Esophagus squamous epithelium (tissue), 5 donors: ENCODE measurements at places on chromosomes 12 and 14.

DNA sequence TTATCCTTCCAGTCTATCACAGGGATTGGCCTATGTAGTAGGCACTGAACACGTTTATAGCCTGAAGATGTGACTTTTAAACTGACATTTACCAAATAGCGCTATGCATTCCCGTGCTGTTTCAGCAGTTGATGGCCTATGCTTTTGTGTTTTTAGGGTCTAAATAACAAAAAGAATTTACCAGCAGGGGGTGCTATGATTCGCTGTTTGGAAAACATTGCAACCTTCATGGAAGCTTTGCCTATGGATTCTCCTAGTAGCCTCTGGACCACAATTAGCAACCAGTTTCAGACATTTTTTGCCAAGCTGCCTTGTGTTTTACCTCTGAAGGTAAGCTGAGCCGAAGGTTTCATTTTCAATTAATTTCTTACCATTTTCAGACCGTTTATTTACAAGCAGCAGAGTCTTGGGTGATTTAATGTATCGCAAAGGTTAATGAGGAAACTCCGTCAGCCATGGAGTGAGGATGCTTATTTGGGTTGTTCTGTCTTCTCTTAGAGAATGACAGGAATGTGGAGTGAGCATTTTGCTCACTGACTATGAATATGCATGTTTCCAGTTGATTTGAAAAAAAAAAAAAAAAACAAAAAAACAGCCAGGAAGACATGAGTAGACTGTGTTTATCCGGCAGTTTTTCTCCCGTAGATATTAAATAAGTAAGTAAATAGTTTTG lies 133.1 kb downstream of the PRIMA1 start:
- DNase-seq, result no peak

DNA sequence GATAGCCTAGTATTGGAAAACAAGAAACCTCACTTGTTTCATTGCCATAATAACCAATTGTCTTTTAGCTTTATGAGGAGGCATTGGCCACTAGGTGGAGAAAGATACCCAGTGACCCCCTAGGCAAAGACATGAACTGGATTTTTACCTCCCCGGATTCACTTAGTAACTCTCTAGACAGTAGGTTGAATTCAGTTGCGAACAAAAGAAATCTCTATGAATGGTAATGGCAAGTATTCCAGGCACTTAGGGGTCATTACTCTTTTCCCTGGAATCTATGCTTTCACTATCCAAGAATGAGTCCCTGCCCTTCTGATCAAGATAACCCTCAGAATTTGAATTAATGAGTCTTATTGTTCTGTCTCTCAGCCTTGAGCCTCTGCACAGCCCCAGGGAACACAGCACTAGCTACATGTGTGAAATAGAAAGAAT lies 29.5 kb upstream of the RHOJ start:
- no peak for DNase-seq

- DNase-seq, result no peak
Measured at GRCh38 chr12:103736572-103736971, 104.5 kb downstream of the NT5DC3 start.

DNA sequence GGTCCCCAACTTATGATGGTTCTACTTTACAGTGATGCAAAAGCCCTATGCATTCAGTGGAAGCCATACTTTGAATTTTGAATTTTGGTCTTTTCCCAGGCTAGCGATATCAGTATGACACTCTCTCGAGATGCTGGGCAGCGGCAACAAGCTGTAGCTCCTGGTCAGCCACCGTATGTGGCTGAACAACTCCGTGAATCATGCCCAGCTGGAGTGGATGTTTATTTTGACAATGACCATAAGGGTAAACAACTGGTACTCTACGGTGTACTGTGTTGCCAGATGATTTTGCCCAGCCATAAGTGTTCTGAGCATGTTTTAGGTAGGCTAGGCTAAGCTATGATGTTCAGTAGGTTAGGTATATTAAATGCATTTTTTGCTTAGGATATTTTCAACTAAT lies 8.2 kb upstream of the ZNF410 start:
- DNase-seq, result no peak

GRCh38 chr12:127909041-127909440 lies 357.9 kb upstream of the TMEM132C start:
- DNase-seq, result no peak

- DNase-seq, result no peak
Measured at GRCh38 chr14:105439710-105440553, 20.3 kb downstream of the MTA1 start.

DNA sequence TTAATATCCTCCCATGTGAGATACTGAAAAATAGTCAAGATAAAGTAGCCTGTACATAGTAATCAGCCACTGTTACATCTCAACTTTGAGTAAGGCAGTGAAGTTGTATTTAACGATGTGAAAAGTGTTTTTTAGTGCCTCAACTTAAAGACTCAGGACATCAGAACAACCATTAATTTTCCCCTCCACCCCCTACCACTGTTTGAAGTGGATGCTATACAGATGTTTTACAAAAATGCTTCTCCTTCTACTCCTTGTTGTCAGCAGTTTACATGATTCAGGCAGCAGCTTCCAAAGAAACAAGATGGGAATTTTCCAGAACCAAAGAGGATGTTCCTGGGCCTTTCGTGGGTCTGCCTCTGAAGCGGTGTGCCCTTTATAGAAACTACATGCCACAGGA lies 143.6 kb downstream of the RPAP3 start:
- no peak for DNase-seq

DNA sequence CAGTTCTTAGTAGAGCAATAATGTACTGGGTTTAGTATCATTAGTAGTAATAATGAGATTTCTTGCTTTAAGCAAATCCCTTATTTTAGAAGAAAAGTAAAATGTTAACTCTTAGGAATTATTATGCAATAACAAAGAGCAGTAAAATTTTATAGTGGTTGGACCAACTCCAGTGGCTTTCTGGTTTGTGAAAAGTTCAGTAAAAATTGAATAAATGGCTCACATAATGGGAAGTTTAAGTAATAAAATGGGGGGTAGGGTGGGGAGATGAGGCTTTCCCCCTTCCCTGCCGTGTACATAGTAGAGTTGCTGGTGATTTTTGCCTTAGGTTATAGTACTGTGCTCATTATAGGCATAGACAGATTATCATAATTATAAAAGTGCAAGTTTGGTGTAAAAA lies 250.5 kb upstream of the ATP2B1 start:
- DNase-seq, result no peak

- DNase-seq, result no peak
Measured at GRCh38 chr12:20096430-20096829, 271.9 kb upstream of the PDE3A start.

- no peak for DNase-seq
Measured at GRCh38 chr14:96962337-96962736, 165.2 kb downstream of the VRK1 start.

GRCh38 chr14:93960108-93960475 lies 16.3 kb downstream of the ASB2 start:
- DNase-seq, result no peak

GRCh38 chr14:32620724-32621123 lies 291.6 kb downstream of the AKAP6 start:
- no peak for DNase-seq

- DNase-seq, result no peak
Measured at GRCh38 chr14:103745424-103745823, 29.8 kb downstream of the ZFYVE21 start.

GRCh38 chr14:61188978-61189808 lies 91.9 kb downstream of the TMEM30B start:
- no peak for DNase-seq

- DNase-seq, result no peak
Measured at GRCh38 chr14:100604121-100604501, 16.9 kb upstream of the BEGAIN start.

GRCh38 chr14:91947475-91948184 lies at the start of gene FBLN5:
FBLN5 (minus strand) TSS chr14:91947694; CDS start chr14:91947229, 465 bp downstream.
- no peak for DNase-seq

DNA sequence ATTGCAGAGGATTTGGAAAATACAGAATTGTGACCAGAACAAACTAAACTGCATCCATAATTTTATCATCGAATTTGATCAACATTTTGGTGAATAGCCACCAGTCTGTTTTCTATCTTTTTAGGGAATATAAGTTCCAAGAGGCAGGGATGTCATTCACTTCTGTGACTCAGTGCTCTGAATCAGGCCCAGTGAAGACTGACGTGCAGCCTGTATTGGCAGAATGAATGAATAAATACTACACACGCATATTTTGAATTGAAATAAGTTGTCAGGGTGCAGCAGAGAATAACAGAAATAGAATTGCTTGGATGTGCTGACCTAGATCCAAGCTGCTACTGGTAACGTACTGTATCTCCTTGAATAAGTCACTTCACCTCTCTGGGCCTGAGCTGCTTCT lies 1.3 kb upstream of the EMP1 start:
- no peak for DNase-seq

- no peak for DNase-seq
Measured at GRCh38 chr12:131101703-131102492, 148.2 kb downstream of the ADGRD1 start.

DNA sequence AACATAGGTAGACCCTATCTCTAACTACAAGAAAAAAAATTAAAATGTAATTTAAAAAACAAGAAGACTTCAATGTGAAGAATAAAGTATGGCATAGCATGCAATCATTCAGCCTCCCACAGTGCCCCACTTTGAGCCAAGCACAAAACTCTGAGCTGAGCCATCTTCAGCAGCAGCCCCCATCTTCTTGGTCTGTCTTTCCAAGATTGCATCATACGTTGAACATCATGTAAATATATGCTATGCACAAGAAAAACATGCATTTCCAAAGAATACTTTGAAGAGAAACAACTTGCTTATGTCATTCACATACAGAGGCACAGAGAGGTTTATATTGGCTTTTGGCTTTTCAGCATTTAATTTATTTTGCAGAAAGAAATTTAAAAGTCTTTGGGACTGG lies 105.8 kb upstream of the TMPO start:
- DNase-seq, result no peak

DNA sequence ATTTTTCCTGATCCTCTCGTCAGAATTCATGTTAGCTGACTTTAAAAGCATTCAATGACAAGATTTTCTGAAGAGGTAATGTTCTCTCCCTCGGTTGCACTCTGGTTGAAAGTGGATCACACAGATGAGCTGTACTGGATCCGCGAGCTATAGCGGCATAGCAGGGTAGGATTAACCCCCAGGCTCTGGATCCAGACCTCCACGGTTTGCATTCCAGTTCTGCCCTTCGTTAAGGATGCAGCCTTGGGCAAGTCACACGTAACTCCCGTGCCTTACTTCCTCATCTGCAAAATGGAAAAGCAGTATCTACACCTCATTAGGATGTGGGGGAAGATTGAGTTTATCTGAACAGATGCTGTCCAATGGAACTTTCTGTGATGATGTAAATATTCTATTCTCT lies 13.8 kb downstream of the CCDC92 start:
- no peak for DNase-seq

DNA sequence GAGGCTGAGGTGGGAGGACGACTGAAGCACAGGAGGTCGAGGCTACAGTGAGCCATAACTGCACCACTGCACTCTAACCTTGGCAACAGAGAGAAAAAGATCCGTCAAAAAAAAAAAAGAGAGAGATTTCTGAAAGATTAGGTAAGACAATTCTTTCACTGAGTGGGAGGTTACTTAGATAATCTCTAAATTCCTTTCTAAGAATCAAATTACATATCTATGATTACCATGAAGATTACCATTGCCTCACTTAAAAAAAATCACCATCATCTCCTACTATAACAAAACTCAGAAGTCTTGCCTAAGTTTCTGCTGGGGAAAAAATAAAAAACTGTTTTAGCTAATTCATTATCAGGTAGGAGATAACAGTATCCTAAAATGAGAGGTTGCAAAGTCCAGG lies 366.7 kb downstream of the DUSP6 start:
- no peak for DNase-seq

- no peak for DNase-seq
Measured at GRCh38 chr14:23445773-23446172, 10.3 kb upstream of the MYH7 start.

DNA sequence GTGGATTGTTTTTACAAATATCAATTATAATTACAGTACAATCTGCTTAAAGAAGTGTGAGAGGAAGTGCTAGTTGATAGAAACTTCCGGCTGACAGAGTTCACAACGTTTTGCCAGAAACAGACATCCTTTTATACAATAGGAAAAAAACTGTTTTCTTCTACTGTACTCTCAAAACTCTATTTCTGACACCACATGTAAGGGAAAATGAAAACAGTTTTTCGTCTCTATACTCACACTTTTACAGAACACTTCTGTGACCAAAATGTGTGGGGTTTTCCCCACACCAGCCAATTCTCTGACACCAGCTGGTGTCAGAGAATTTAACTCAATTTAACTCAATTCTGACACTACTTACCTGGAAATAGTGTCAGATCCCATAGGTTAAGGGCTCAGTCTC lies 24.2 kb upstream of the HIF1A start:
- DNase-seq, result no peak

- DNase-seq, result no peak
Measured at GRCh38 chr12:3220382-3221321, 143.5 kb downstream of the TSPAN9 start.

GRCh38 chr12:43861840-43862150 lies 25.9 kb downstream of the TMEM117 start:
- DNase-seq, result no peak

DNA sequence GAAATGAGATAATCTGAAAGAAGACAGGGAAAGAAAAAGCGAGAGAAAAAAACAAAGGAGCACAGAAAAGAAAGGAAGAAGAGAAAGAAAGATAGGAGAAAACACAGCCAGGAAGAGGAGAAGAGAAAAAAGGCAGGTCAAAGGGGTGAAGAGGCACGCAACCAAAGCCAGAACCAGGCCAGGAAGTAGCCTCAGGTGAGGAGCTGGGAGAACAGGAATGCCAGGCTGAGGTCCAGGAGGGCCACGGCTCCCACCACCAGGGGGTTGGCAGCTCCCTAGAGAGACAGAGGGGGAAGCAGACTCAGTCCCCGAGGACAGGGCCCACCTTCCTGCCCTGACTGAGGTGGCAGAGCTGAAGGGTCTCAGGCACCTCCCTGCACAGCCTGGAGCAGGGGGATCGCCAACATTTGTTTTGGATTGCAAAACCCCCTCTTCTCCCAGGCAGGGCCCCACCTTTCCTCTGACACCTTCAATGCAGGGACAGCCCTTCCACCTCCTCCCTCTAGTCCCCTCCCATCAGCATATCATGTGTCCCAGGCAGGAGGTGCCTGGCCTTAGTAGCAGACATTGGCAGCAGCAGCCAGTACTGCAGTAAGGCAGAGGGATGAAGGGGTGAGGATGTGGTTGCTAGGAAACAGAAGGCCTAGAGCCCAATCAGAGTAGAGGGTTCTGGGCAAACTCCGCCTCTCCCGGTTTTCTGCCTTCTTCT lies 2.0 kb upstream of the AP1G2 start:
- no peak for DNase-seq

GRCh38 chr14:88005050-88005481 lies at the start of gene GPR65:
GPR65 (plus strand) TSS chr14:88005135; CDS start chr14:88010848, 5,713 bp downstream.
- no peak for DNase-seq

- DNase-seq, result no peak
Measured at GRCh38 chr12:48351022-48351708, 446 bp upstream of the ZNF641 start.

DNA sequence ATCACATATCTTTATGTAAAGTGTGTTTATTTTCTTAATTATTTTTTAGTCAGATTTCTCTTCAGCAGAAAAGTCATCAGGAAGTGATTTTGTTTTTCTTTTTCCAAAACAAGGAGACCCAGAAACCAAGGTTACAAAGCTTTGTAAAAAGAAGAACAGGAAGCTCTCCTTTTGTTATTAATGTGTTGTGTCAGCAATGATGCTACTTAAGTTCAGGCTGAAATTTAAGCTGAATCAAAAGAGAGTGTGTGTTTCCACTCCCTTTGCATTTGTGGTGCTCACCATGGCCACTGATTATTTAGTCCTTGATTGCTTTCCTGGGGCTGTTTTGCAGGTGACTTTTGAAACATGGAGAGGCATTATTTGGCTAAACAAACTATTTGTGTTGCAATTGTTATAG lies 155.3 kb upstream of the ATP2B1 start:
- no peak for DNase-seq
